ENCODE measurements at places on chromosomes 13 and 19.

DNA sequence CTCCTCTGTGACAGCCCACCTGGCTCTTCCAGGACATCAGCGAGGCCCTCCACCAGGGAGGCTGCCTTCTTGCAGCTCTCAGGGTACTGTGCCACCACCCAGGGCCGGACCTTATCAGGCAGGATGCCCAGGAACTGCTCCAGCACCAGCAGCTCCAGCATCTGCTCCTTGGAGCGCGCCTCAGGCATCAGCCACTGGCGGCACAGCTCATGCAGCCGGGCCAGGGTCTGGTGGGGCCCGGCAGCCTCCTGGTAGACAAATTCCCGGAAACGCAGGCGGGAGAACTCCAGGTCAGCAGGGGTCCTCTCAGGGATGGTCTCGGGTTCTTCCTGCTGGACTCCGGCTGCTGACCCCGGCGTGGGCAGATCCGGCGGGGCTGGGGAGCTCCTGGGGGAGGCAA lies 8.2 kb downstream of the ZSCAN18 start:
- no peak for DNase-seq

DNA sequence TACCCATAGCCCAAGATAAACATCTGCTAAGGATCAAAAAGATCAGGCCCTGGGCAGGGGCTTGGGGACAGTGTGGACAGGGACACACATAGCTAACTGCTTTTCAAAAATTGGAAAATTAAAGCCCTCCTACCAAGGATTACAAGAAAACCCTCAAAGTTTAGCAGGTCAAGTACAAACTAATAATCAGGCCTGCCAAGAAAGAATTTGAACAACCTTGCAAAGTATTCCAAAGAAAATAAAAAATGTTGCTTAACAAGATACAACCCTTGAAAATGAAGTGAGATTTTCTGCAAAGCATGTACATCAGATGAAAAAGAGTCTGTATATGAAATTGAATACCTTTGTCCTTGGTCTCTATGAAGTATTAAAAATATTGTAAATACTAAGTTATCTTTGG lies 67.3 kb downstream of the KLF12 start:
- DNase-seq = no peak

DNA sequence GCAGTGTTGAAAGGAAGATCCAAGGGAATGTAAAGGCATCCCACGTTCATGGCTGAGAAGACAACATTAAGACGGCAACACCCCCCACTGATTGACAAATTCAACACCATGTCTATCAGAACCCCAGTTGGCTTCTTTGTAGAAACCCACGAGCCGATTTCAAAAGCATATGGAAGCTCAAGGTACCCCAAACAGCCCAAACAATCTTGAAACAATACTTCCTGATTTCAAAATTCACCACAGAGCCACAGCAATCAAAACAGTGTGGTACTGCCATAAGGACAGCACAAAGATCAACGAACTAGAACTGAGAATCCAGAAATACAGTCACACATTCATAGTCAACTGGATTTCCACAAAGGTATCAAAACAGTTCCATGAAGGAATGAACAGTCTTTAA lies 6.2 kb downstream of the MIER2 start:
- DNase-seq = no peak

GRCh38 chr13:45369116-45369515 lies 28.1 kb upstream of the TPT1 start:
- no peak for DNase-seq

DNA sequence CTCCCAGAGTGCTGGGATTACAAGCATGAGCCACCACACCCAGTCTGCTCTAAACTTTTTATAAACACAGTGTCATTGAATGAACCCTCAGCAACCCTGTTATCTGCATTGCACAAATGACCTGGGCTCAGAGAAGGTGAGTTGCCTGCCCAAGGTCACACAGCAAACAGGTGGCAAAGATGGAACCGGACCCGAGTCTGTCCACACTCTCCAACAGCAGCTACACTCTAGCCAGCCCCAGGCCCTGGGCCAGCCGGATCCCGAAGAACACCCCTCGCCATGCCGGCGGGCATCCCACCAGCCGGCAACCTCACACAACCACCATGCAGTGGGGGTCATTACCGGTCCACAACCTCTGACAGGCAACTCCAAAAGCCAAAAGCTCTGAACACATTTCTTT lies 14.5 kb downstream of the ERCC2 start:
- DNase-seq = no peak

GRCh38 chr13:40190641-40191100 lies 475.8 kb downstream of the FOXO1 start:
- DNase-seq = peak; percentile 59

DNA sequence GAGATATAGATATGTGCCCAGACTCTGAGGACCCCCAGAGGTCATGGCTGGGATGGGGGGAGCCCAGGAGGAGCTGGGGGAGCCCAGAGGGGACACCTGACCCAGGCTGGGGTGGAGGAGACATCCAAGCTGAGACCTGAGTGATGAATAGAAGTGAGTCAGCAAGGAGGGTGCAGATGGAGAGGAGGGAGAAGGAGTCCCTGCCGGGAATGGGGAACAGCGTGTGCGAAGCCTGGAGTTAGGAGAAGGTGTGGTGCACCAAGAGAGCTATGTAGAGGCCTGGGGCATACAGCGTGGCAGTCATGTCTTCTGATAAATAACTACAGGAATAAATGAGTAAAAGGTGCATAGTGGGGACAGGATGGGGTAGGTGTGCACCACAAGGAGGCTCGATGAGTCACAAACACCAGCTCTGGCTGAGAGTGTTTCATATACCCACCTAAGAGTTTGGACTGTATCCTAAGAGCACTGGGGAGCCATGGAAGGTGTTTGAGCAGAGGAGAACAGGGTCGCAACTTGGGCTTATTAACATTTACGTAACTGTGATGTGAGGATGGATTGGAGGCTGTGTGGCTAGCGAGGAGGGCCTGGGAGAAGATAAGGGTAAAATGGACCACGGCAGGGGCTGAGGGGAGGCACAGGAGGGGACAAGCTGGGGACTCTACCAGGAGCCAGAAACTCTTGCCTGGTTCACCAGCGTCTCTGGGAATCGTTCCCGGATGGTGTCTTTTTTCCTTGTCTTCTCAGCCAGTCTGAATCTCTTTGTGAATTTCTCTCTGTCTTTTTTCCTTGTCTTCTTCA lies 1.4 kb downstream of the CEACAM18 start:
- peak; percentile 52 for DNase-seq

GRCh38 chr19:4688587-4688986 lies 18.4 kb upstream of the MYDGF start:
- DNase-seq = no peak

GRCh38 chr19:48511800-48512503 lies at the start of gene LMTK3:
LMTK3 (minus strand) TSS chr19:48511835; CDS start chr19:48511576, 259 bp downstream.
- peak; percentile 72 for DNase-seq

GRCh38 chr19:32289566-32290210 lies 55.7 kb upstream of the ZNF507 start:
- no peak for DNase-seq

DNA sequence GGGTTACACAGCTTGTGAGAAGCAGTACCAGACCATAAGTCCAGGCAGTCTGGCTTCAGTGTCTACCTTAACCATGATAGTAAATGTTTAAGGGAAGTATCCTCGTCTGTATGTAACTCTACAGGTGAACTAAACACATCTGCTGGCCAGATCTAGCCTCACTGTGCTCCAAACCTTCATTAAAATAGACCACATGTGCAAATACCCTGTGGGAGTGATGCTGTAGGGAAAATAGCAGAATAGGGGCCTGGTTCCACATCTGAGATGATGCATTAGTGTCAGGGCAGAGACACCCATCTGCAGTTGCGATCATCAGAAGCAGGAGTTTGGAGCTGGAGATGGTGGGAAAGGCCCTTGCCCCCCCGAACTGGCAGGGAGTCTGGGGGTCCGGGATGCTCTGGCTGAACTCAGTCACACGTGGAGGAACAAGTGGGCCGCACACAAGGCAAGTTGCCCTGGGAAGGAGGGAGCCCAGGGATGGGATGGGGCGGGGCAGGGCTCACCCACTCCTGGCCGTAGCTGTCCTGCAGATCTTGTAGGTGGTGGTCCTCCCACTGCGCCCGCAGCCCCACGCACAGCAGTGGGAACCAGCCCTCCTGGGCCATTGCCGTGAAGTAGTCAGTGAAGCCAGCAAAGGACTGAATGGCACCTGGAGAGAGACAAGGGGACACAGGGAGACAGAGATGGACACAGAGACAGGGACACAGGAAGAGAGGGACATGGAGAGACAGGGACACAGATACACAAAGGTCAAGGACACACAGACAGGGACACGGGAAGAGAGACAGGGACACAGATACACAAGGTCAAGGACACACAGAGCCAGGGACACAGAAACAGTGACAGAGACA lies 7.3 kb downstream of the TMEM147 start:
- DNase-seq = no peak

DNA sequence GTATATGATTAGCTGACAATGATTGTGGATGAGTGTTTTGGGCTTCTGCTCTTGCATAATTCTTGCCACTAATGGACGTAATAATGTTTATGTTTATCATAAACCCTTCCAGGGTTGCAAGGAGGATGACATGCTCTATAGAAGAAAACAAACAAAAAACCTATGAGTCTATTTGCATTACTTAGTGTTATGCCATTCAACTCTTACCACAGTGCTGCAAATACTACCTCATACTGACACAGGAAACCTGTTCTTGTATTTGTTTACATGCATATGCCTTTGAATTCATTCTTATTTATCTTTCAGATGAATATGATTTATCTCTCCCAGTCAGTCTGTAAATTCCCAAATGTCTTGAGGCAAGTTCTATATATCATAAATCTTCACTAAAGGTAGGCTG lies 39.6 kb upstream of the FREM2 start:
- DNase-seq = no peak

DNA sequence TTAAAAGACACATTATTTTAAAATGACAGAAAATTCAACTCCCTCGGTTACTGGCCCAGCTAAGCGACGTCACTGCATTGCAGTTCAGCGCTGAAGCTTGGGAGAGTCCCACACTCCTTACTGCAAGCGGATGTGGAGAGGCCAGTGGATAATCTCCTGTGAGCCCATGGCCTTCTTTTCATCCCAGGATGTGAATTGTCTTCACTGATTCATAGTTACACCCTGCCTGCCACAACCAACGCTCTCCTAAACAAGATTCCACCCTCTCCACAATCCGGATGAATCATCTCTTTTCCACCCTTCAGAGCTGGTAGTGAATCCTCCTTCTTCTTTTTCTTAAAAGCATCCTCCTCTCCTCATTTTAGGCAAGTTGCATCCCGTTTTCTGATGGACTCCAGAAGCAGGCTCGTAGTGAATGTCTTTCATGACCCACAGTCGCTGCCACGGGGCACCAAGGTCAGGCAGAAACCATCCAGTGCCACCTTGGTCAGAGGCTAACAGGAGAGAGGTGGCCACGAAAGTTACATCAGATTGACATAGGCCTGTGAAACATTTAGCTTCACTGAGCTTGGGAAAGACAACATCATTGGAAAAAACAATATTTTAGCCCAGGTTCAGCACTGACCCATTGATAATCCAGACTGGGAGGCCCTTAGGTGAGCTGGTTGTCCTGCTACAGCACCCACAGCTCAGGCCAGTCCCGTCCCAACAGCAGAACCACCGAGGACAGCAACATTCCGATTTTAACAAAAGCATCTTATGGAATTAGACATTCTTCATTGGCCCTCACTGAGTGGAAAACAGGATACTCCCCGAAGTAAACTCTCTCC lies 2.0 kb downstream of the GJB2 start:
- no peak for DNase-seq

GRCh38 chr19:41637484-41637883 lies 10.6 kb upstream of the CEACAM4 start:
- no peak for DNase-seq

- no peak for DNase-seq
Measured at GRCh38 chr19:3276341-3276799, 51.9 kb downstream of the CELF5 start.

DNA sequence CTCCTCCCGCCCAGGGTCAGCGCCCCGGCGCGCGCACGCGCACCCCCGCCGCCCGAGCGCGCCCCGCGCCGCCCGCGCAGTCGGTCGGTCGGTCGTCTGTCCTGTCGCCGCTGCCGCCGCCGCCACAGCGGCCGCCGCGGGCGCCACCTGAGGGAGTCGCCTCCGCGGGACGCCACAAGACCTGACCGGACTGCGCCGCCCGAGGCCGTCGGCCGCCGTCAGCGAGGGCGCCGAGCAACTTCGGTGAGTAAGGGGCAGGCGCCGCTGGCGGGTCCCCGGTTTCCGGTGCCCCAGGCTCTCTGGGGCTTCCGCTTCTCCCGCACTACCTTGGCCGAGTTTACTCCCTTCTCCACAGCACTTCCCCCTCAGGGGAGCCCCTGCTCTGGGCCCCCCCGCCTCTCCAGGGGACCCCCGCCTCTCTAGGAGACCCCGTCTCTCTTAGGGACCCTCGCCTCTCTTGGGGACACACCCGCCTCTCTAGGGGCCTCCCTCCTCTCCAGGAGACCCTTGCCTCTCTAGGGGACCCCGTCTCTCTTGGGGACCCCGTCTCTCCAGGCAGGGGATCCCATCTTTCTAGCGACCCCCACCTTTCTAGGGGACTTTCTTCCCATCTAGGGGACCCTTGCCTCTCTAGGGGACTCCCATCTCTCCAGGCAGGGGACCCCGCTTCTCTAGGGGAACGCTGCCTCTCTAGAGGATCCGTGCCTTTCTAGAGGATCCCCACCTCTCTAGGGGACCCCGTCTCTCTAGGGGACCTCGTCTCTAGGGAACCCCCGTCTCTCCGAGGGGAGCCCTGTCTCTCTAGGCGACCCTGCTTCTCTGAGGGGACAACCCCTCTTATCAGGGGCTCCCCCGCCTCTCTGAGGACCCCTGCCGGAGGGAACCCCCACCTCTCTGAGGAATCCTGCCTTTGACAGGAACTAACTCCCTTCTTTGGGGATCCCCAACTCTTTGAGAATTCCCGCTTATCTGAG lies 19.3 kb upstream of the GATAD2A start:
- peak; percentile 48 for DNase-seq

DNA sequence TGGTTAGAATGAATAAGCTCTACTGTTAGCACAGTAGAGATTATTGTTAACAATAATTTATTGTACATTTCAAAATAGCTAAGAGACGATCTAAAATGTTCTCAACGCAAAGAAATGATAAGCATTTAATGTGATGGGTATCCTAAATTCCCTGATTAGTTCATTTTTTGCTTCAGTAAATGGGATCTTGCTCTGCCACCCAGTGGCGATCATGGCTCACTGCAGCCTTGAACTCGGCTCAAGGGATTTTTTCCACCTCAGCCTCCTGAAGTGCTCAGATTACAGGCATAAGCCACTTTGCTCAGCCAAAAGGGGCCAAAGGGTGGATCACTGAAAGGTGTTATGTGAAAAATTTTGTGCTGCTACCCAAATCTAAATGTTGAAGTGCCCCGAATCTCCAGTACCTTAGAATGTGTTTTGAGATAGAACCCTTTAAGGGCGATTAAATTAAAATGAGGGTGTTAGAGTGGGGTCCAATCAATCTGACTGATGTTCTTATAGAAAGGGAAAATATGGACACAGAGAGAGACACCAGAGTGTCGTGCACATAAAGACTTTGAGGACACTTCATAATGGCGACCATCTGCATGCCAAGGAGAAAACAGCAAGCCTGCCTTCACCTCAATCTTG lies 31.5 kb upstream of the ZNF766 start:
- DNase-seq = peak; percentile 70

All from activated T-cell treated with anti-CD3 and anti-CD28 coated beads, Interleukin-2, amount 50 U/mL, for 48 hours (primary cell).